Stimulated activated CD4-positive, alpha-beta T cell treated with anti-CD3 and anti-CD28 coated beads, Interleukin-1b, Interleukin-23, amount 100 ng/mL, for 48 hours (primary cell): ENCODE measurements at places on chromosomes 5 and 9.

GRCh38 chr9:69470186-69470977, 145.4 kb downstream of the ENTREP1 start:
- DNase-seq: no peak

GRCh38 chr9:21661626-21662025, 140.8 kb upstream of the MTAP start:
- no peak for DNase-seq

- DNase-seq: no peak
Measured at GRCh38 chr9:68914751-68915150, 99.2 kb downstream of the PRKACG start.

DNA sequence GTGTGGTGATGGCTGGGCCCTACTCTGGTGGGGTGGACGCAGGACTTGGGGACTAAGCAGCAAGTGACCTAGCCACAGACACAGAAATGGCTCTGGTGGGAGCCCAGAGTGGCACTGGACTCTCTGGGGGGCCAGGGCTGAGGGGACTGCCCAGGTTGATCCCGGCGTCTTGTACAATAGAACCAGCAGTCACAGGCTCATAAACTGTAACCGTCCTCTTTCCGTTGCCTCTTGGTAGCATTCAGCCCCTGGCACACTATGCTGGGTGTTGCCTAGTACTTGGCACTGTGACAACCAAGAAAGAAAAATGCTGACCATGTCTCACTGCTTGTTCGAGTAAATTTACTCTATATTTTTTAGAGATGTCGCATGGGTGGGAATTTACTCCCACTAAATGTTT, 80.5 kb downstream of the DAB2IP start:
- DNase-seq: no peak

GRCh38 chr5:99674101-99674500, 745.3 kb upstream of the CHD1 start:
- no peak for DNase-seq

- no peak for DNase-seq
Measured at GRCh38 chr5:113145757-113146387, 169.3 kb downstream of the DCP2 start.
